ENCODE measurements at places on chromosomes 1 and 21.
A peak's percentile ranks its signal among the peaks of the same experiment; 100 is the strongest.

DNA sequence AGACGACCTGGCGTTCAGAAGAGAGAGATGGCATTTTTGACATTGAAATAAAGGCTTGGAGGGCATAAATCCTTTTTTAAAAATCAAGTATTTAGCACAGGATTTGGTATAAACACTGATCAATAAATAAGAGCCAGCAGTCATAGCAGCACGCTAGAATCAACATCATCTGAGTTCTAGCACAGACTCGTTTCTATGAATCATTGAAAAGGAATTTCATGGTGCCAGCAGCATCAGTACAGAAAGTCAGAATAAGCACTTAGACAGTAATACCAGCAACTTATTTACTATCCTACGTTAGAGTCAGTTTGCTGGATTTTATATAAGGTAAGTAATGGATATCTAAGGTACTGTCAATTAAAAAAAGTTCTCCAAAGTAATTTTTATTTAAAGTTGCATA lies 119.3 kb downstream of the HLCS start:
- DNase-seq: no peak

DNA sequence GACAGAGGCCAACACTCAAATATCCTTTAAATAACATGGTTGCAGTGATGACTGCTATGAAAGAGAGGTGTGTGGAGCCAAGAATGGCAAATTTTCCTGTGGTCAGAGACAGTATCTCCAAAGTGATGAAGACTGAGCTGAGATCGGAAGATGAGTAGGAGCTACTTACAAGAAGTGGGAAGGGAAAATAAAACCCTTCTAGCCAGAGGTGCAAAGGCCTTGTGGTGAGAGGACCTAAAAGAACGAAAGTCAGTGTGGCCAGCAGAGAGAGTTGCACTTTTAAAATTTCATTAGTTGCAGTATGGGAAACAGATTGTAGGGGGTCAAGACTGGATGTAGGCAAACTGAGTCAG lies 17.8 kb downstream of the SLAMF7 start:
- no peak for DNase-seq

- DNase-seq: no peak
These were observed 37.2 kb upstream of the AIM2 start for GRCh38 chr1:159113596-159114433.

- no peak for DNase-seq
These were observed 7.5 kb upstream of the GPR153 start for GRCh38 chr1:6268415-6268814.

DNA sequence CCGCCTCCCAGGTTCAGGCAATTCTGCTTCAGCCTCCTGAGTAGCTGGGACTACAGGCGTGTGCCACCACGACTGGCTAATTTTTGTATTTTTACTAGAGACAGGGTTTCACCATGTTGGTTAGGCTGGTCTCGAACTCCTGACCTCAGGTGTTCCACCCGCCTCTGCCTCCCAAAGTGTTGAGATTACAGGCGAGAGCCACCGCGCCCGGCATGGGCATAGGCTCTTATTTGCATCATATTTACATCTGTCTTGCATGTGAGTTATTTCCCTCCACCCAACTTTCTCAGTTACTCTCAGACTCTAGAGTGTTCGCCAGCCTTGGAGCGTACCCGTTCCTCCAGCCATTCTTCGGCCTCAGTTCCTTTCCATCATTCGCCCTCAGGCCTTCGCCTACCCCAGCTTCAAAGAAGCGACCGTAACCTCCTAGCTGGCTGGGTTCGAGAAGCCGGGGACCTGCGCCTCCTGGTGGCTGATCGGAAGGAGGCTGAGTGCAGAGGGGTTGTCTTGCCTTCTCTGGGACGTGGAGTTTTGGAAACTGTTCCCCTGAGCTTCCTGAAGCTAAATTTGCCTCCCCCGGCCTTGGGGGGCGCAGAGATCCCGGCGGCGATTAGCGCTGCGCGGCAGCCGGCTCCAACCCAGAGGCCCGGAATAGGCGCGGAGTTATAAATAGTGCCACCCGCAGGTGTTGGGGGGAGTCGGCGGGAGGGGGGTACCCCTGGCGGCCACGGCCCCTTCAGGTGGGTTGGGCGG lies 3.6 kb upstream of the ZBTB7B start:
- peak; percentile 96 for DNase-seq

GRCh38 chr1:14113841-14114567 lies 414.0 kb downstream of the PRDM2 start:
- peak; percentile 56 for DNase-seq

- DNase-seq: no peak
These were observed 27.3 kb downstream of the STUM start for GRCh38 chr1:226575739-226576378.

DNA sequence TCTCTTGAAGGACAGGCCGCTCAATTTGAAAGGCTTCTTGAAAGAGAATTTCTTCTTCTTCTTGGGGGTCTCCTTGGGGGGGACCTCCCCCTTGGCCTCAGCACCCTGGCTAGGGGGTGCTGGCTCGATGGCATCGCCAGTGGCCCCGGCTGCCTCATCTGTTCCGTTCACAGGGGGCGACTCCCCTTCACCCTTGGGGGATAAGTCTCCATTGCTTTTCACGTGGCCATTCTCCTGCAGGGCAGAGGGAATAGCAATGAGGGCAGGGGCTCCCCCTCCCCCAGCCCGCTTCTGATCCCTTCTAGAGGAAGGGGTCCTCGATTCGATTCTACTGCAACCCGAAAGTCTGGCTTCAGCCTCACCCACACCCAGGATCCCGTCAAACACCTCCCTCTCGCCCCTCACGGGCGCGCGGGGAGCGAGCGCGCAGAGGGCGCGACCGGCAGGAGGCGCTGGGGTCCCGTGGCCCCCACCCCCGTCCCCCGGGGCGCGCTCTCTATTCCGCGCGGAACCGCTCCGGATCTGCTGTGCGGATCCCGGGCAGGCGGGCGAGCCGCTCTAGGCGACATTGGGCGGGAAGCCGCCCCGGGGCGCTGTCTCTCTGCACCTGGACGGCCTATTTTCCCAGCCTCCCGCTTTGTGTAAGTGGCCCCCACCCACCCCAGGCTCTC lies 1.0 kb downstream of the MARCKSL1 start:
- no peak for DNase-seq

GRCh38 chr1:75641325-75641724 lies 30.4 kb upstream of the SLC44A5 start:
- no peak for DNase-seq

DNA sequence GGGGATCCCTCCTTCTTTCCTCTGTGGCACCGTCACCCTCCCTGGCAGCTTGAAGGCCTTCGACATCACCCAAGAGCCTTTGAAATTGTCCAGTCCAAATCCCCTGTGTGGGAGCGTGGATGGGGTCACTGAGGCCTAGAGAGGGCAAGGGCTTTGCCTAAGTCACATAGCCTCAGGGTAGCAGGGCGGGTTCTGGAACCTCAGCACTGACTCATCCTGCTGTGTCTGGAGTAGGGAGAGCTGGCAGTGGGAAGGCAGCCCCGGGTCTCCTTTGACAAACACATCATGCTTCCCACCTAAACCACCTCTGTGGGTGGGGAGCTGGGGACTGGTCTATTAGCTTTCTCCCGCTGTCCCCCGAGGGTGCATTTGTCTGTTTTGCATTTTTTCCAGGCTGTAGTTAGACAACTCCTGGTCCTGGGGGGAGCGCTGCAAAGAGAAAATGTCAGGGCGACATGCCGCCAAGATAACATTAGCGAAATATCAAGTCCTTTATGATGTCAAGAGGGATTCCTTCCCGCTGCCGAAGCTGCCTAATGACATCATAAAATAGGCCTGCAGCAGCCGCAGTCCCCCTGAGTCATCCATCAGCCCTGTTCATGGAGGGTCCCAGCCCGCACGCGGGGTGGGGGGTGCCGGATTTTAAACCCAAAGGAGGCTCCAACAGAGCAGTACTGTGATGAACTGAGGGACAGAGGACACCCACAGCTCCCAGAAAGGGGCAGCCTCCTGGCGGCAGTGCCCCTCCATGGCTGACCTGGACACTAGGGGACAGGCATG lies 77.0 kb upstream of the POU3F1 start:
- DNase-seq: no peak

- DNase-seq: no peak
These were observed 72.5 kb upstream of the IGSF21 start for GRCh38 chr1:18035145-18035544.

GRCh38 chr1:67460676-67461500 lies 30.7 kb upstream of the SERBP1 start:
- no peak for DNase-seq

DNA sequence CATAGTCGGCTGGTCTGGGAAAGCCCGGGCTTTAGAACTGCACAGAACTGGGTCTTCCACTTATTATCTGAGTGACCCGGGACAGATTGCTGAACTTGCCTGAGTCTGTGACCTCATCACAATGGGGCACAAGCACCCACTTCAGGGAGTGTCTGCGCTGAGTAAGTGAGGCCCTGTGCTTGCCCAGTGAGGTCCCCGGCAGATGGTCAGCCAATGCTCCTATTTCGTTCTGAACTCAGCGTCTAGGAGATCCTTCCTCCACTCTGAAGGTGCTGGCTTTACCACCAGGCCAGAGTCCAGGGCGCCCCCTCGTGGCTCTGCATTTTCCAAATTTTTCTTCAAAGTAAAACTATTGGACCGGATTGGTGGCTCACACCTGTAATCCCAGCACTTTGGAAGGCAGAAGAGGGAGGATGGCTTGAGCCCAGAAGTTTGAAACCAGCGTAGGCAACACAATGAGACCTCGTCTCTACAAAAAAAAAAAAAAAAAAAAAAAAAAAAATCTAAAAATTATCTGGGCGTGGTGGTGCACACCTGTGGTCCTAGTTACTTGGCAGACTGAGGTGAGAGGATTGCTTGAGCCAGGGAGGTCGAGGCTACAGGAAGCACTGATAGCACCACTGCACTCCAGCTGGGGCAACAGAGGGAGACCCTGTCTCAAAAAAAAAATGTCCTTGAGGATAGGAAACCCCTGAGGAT lies 61.7 kb downstream of the FCRL5 start:
- peak; percentile 67 for DNase-seq

DNA sequence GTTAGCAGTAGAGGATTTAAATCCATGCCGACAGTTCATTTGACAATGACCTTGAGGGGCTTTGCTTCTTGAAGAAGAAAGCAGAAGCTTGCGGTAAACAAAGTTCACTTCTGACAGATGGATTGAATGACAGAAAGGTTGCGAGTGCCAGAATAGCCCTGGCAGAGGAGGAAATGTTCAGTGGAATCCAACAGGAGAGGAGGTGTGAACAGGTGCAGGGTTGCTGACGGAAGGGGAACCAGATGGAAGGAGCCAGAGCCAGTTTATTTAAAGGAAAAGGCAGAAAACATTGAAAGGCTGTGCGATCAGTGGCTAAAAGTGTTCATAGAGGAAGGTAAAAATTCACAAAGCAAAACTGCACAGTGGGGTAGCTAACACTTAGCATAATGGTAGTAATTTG lies 141.0 kb downstream of the SDCCAG8 start:
- DNase-seq: no peak

- DNase-seq: no peak
These were observed 81.4 kb downstream of the SMYD2 start for GRCh38 chr1:214362188-214362882.

DNA sequence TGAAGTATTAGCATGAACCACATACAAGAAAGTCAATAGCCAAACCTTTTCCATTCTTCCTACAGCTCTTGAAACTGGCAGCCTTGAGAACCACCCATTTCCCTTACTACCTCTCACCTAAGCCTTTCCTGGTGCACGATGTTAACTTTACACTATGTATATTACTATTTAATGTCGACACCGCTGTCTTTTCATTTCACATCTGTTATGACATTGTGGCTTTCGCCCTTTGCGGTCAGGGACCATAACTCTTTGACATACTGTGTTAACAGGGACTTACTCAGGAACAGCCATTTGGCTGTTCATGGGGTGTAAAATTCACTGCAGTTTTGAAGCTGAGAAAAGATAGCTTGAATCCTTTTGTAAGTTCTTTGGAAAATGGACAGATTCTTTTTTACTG lies 21.1 kb upstream of the GPR88 start:
- no peak for DNase-seq

DNA sequence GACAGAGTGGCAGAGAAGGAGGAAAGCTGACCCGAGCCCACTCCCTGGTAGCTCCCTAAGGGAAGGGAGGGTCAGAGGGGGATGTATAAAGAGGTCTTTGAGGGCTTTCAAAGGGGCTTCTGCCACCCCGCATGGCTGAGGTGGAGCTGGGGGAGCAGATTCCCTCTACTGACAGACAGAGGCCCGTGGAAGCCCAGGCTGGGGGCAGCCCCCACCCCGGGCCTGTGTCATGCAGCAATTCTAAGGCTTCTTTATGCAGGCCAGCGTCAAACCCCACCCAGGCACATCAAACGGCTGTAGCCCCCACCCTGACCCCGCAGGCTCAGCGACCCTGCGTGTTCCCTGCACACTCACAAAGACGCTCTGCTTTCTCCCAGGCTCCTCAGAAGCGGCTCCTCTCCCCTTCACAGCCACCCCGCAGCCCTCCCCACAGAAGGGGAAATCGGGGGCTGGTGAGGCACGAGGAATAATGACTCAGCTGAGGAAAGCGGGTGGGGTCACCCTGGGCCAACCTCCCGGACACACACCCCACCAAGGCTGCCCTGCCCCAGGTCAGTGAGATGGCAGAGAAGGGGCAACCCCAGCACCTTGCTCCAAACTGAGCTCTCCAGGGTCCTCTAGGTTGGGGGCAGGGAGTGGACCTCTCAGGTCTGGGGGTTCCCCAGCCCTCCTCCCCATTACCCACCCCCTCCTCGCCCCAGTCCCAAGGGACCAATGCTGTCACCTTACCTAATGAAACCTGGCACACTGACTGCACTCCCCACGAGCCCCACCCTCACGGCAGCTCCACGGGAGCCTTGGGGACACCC lies 10.8 kb downstream of the SLC45A3 start:
- DNase-seq: no peak

DNA sequence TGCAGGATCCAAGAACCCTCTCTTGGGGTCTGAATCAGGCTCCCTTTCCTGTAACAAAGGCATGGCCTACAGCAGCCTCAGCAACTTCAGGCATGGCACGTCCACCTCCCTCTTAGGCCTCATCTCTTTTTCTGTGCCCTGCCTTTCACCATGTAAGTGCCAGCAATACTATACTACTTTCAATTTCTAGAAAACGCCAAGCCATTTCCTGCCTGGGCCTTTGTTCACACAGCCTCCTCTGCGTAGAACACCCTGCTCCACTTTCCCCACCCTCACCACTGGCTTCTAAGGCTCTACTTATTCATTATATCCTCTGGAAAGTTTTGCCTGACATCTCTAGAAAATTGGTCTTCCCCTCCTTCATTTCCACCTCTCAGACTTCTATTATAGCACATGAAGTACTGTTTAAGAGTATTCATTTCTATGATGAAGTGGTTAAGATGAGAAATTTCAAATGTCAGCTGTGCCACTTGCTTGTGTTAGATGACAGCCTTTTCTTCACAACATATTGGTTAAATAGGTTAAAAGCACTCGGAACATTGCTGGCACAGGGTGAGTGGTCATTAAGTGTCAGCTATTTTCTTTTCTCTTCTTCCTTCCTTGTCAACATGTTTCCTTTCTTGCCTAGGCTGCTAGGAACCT lies 41.6 kb upstream of the VWA5B1 start:
- DNase-seq: no peak

GRCh38 chr1:230124186-230125128 lies 57.4 kb downstream of the GALNT2 start:
- no peak for DNase-seq

All from NCI-H526 treated with DMSO at 0.1 percent for 48 hours (cell line).